ENCODE measurements at places on chromosomes 6 and 20.

DNA sequence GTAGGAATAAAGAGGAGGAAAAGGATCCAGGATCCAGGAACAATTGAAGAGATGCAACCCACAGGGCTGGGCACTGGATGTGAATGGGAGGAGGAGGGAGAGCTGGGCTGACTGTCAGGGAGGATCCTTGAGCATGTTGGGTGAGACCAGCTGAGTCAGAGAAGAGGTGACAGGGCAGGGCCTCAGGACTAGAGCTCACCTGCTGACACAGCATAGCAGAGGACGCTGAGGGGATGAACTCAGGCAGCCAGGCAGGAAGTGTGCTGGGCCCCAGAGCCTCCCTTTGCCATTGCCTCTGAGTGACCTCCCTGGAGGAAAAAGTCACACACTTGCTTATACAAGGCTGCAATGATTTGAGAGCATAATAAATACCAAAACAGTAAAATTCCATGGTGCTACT is 72.3 kb downstream of the ZNF133 start:
- no peak for DNase-seq

DNA sequence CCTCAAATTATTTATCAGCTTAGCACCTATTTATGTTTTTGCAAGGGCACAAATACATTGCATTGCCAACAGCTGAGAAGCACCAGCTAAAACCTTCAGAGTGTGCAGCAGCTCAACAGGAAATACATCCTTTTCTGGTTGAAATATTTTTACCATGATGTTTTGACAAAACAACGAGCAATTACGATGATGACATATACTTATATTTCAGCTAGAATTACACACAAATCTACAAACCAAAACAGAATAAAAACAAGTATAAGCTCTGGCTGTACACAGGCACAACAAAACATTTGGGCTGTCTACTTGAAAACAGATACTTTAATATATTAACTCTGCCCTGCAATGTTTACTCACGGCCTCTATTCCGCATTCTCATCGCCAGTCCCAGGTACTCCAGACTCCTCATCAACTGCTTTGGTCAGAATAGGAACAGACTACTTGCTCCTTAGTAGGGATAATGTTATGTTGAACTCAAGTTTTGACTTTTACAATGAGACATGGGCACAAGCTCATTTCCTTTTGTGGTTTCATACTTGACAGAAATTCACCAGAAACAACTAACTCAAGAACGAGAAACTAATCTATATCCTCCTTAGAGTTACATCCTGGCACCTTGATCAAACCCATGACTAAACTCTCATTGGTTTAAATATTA is 377.6 kb downstream of the ESR1 start:
- no peak for DNase-seq

GRCh38 chr6:31529329-31530150 is 778 bp downstream of the MCCD1 start:
- no peak for DNase-seq

GRCh38 chr6:107603006-107603370 is 113.1 kb downstream of the SOBP start:
- no peak for DNase-seq
